ENCODE measurements at places on chromosomes 7 and 10.

- DNase-seq, result no peak
These were observed 358.8 kb downstream of the SUGCT start for GRCh38 chr7:40493609-40494051.

DNA sequence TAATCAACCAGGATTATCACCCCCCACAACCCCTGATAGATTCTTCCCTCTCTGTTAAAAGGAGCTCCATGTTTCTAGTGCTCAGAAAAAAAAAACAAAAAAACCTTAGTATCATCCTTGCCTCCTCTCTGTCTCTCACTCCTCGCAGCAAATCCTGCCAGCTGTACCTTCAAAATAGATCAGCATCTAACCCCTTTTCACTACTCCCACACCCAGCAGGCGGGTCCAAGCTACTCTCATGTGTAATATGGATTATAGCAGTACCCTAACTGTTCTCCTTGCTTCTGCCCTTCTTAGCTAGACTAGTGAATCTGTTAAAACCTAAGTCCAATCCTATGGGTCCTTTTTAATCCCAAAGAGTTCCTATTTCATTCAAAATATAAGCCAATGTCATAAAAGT, 667.4 kb downstream of the MAGI2 start:
- no peak for DNase-seq

DNA sequence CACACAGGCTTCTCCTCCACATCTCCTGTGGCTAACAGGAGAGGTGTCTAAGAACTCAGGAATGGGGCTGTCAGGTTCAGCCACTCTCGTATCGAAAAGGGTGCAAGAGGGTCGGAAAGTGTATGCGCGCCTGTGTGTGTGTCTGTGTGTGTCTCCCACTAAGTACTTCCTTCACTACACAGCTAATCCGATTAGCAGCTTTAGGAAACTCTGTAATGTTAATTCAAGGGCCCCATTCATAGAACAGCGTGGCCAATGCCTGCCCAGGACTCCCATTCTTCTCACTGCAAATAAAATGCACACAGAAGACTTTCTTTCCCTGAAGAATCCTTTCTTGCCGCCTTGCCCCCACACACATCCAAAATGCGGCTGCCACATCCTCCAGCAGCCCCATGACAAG, 39.9 kb downstream of the TLL2 start:
- no peak for DNase-seq

DNA sequence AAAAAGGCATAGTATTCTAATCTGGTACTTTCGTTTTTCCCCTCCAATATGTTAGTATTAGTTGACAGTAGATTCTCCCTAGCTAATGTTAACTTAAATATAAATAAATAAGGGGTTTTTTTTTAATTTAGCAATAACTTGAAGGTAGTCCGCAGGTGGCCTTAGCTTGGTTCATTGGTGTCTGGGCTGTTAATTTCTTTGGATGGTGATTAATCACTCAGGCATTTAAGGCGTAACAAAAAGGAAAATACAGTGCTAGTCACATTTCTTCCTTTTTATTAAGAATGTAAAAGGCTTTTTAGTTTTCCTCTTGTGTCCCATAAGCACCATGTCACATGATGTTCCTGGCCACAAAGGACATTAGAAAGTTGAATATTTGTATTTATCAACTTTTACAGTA, 161.0 kb upstream of the POT1 start:
- no peak for DNase-seq

DNA sequence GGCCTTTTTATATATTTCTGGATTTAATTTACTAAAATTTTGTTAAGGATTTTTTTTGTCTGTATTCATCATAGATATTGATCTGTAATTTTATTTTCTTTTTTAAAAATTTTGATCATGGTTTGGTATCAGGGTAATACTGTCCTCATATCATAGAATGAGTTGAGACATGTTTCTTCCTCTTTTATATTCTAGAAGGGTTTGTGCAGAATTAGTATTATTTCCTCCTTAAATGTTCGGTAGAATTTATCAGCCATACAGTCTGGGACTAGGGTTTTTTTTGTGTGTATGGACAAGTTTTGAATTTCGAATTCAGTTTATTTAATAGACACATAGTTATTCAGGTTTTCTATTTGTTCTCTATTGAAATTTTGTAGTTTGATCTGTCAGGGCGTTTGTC, 54.0 kb downstream of the SHOC2 start:
- no peak for DNase-seq

- DNase-seq, result no peak
These were observed 63.7 kb upstream of the PLXNA4 start for GRCh38 chr7:132639983-132640382.

GRCh38 chr10:17407047-17407446, 47.3 kb downstream of the ST8SIA6 start:
- no peak for DNase-seq
